ENCODE measurements at places on chromosomes 5 and 9.

- no peak for DNase-seq
Observed at GRCh38 chr5:138468966-138469539, 3.8 kb downstream of the EGR1 start.

GRCh38 chr5:124668353-124669299 is 77.8 kb downstream of the ZNF608 start:
- no peak for DNase-seq

GRCh38 chr5:38468978-38469706 is 87.3 kb downstream of the LIFR start:
- DNase-seq, result no peak

GRCh38 chr5:179051784-179052183 is 8.4 kb upstream of the ZNF354C start:
- DNase-seq, result no peak

DNA sequence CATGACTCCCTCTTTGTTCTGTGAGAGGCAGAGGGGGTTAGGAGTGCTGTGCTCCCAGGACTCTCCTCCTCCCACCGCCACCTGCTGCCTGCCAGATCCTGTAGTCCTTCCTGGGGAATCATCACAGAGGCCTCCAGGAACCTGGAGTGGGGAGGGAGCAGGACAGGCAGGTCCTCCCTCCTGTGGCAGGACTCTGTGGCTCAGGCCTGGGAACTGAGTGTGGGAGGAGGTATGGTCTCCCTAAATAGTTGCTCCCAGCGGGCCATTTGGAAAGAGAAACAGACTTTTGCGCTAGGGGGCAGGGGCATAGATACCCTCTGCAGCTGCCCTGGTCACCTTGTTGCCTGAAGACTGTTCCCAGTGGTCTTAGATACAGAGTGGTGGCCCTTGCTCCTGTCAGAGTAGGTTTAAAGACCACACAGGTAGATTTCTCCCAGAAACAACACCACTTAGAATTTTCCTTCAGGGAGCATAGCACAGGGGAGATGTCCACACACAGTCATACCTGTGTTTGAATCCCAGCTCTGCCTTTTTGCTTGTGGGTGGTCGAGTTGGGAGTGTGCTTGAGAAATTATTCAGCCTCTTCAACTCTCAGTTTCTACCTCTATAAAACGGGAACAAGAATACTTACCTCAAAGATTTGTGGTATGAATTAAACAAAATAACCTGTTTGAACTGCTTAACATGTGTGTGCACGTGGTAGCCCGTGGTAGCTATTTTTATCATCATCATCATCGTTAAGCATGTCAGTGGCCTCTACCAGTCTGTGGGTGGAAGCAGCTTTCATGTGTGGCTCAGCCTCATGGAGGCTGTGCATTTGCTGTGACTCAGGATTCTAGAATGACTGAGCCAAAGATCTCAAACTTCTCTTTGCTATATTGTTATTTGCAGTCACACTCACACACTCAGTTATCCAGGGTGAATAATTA is 55.8 kb downstream of the SLC22A5 start:
- peak; percentile 67 for DNase-seq

- no peak for DNase-seq
Observed at GRCh38 chr5:139686706-139687441, 38.7 kb downstream of the CXXC5 start.

GRCh38 chr9:132233138-132233537 is 71.3 kb downstream of the NTNG2 start:
- no peak for DNase-seq
